ENCODE measurements at places on chromosomes 7 and 10. TPM values are rescaled to one million over a fixed set of nuclear protein-coding genes. Genes with fewer than 3 reads are reported as not detected.
A peak's percentile ranks its signal among the peaks of the same experiment; 100 is the strongest.

GRCh38 chr10:124665091-124665490 is 79.1 kb downstream of the FAM53B start:
- H3K36me3 ChIP-seq: peaks cover 8% of the 10 kb centered on the region
- DNase-seq: no peak
- no peak overlapping the region for H3K27ac ChIP-seq

DNA sequence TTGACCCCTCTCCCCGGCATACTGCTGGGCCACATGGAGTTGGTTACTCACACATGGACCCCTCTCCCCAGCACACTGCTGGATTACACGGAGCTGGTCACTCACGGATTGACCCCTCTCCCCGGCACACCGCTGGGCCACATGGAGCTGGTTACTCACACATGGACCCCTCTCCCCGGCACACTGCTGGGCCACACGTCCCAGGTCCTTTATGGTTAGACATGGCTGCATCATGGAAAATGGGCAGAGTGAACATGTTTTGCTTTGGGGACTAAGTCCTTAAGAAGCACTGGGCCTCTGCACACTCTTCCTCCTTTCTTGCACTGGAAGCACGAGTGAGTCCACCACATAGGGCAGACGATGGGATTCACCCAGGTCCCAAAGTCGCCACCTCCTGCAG is 102.1 kb upstream of the SHH start:
- DNase-seq: no peak
- H3K4me3 ChIP-seq: no peak overlapping the region
- H3K36me3 ChIP-seq: no peaks in the 10 kb centered on the region
- H3K27me3 ChIP-seq: no peaks in the 10 kb centered on the region
- H3K4me1 ChIP-seq: peaks cover 25% of the 10 kb centered on the region

DNA sequence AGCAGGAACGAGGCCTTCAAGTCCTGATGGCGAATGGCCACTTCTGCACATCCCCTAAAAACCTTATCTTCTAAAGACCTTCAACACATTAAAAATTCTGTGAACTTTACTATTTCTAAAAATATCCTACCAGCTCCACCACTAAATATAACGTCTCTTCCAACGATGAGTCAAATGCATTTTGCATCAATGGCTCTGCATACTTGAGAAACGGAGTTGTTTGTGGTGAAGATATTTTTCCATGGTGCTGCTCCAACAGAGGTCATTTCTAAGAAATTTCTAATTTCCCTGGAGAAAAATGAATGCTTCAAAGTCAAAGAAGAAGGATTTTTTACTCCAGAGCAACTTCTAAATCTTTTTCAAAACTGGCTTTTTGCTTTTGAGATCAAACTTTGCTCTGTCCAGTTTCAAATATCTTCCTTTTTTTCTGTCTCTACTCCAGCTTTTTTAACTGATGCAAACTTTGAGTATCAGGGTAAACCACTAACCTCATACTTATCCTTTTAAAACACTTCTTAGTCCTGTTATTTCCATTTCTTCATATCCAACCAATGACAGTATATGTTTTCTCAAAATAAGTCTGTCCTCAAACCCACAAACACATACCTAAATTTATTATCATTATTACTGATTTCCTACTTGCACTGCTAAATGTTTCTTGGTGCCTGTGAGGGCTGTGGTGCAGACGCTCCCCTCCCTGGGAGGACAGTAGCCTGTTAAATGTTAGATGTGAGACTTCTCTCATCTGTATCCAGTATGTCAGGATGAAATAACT is 258.1 kb downstream of the KLF6 start:
- no peak overlapping the region for H3K4me3 ChIP-seq
- H3K27ac ChIP-seq: peak overlapping the region; percentile 64
- H3K27me3 ChIP-seq: no peaks in the 10 kb centered on the region

GRCh38 chr10:87837445-87837844 is 19.4 kb upstream of the ATAD1 start:
- H3K36me3 ChIP-seq: no peaks in the 10 kb centered on the region
- H3K4me3 ChIP-seq: no peak overlapping the region
- no peaks in the 10 kb centered on the region for H3K4me1 ChIP-seq
- no peak overlapping the region for H3K27ac ChIP-seq

- DNase-seq: no peak
- H3K36me3 ChIP-seq: no peaks in the 10 kb centered on the region
- H3K4me1 ChIP-seq: peaks cover 8% of the 10 kb centered on the region
- H3K27ac ChIP-seq: no peak overlapping the region
Measured at GRCh38 chr10:34156781-34157425, 658.2 kb downstream of the PARD3 start.

DNA sequence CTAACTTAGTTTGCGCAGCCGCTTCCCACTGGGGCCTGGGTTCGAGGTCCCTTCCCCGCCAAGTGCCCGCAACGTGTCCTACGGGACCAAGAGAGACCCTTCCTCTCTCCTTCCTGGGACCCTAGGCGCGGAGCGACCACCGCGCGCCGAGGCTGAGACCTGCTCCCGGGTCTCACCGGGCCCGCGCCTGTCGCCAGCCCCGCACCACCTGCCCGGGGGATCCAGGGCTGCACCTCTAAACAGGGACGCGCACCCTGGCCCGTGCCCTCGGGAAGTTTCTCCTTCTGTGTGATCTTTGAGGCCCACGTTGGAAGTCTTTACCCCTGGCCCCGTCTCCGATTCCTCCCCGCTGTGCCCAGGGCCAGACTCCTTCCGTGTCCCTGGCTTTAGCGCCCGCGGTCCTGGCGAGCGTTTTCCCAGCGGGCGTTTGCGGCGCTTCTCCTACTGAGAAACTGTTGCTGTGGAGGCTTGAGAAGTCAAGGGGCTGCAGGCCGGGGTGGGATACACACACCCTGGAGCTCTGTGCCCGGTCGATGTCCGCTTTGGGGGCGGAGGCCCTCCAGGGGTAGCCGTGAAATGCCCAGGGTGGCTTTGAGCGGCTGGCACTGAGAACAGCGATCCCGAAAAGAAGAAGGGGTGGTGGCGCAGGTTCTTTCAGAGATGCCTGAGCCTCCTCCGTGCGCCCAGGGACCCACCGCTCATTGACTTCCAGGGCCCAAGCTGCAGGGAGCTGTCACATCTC is 575 bp downstream of the PLPP4 start:
- no peak overlapping the region for H3K27ac ChIP-seq
- peak overlapping the region; percentile 64 for H3K4me3 ChIP-seq
- no peaks in the 10 kb centered on the region for H3K36me3 ChIP-seq
- H3K4me1 ChIP-seq: peaks cover 21% of the 10 kb centered on the region
- peak; percentile 62 for DNase-seq
- H3K27me3 ChIP-seq: peaks cover 14% of the 10 kb centered on the region

DNA sequence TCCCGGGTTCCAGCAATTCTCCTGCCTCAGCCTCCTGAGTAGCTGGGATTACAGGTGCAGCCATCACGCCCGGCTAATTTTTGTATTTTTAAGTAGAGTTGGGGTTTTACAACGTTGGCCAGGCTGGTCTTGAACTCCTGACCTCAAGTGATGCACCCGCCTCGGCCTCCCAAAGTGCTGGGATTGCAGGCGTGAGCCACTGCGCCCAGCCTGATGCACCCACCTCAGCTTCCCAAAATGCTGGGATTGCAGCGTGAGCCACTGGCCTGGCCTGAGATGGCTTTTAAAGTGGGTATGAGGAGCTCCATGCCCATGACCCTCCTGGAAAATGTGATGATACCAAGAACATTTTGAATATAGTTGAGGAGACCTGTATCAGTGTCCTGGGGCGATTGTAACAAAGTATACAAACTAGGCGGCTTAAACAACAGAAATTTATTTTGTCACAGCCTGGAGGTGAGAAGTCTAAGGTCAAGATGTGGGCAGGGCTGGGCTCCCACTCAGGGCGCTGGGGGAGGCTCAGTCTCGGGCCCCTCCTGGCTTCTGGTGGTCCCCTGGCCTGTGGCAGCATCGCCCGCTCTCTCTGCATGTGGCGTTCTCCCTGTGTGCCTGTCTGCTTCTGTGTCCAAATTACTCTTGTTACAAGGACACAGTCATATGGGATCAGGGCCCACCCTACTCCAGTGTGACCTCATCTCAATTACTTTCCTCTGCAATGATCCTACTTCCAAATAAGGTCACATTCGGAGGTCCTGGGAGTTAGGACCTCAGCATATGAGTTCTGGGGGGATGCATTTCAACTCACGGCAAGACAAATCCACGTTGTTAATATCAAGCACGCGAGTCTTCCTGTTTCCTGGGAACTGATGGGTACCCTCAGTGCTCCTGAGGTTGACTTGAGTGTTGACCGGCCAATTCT is 108.8 kb downstream of the ACTR3B start:
- H3K36me3 ChIP-seq: no peaks in the 10 kb centered on the region
- no peak overlapping the region for H3K4me3 ChIP-seq
- no peaks in the 10 kb centered on the region for H3K27me3 ChIP-seq
- H3K4me1 ChIP-seq: no peaks in the 10 kb centered on the region
- DNase-seq: no peak

DNA sequence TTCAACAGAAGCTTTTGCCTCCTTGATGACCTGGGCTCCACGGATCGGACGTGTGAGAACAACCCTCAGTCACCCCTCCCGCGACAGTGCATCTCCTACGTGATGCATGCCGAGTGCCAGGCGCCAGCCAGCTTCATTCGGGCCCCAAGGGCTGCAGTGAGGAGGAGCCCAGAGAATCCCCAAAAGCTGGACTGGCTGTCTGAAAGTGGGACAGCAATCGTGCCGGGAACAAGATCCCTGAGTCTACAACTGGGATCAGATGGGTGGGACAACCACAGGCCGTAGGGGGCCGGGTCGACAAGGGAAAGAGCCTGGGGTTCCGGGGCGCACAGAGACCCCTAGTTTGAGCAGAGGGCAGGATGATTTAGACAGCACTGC is 27.2 kb downstream of the EBF3 start:
- no peak for DNase-seq
- H3K4me1 ChIP-seq: peaks cover 6% of the 10 kb centered on the region
- H3K36me3 ChIP-seq: no peaks in the 10 kb centered on the region
- peaks cover 19% of the 10 kb centered on the region for H3K27me3 ChIP-seq
- H3K27ac ChIP-seq: no peak overlapping the region
- H3K4me3 ChIP-seq: no peak overlapping the region

DNA sequence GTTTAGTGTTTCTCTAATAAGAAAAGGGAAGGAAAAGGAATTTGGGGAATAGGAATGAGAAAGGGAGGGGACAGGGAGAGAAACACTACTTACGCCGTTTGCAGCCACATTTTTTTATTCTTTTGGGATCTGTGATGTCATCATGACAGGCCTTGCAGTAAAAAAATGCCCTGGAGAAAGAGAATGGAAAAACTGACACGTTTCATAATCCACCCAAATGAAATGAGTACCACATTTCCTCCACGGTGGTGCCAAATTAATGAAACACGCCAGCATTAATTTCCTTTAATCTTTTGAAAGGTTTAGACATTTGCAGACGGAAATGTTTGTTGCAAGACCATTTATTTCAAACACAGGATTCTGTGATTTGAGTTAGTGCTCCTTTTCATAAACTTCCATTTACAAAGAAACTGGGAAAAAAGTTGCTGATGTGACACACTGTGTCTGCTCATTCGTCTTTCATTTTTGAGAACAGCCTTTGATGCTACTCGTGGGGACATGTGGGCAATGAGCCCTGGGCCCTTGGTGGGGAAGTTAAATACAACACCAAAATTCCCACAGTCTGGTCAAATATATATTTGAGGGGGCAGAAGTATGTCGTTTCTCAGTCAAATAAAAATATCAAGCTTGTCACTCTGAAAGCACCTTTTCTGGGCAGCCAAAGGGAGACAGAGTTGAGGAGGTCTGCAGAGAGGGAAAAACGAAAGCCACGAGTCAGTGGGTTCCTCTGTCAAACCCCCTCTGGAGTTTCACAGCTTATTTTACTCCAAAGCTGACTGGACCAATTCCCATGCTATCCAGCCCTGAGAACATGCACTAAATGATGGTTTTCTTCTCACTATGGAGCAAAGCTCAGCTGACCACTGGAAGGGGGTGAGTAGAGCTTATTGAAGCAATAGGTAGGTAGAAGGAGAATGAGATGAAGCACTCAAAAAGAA is 625.5 kb downstream of the KCNMA1 start:
- no peaks in the 10 kb centered on the region for H3K27me3 ChIP-seq
- H3K27ac ChIP-seq: peak overlapping the region; percentile 65
- DNase-seq: no peak

DNA sequence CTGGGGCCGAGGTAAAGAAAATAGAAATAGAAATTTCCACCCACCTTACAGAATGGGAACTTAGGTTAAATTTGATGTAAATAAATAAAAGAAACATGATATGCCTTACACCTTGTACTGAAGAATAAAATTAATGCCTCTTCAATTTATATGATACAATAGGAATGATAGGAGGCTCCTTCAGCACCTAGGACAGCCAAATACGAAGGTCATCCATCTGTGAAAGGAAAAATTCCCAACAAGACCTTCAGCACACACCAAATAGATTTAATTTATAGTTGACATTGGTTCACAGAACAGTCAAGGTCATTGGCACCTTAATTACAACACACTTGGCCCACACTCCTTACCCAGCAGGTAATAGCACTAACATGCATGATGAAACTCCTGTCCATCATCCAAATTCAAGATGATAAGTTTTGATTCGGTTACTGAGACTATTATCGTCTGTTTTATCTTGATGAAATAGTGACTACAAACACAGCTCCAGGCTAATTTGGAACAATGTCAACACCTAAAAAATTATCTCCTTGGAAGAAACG is 250.9 kb downstream of the SNX13 start:
- H3K36me3 ChIP-seq: no peaks in the 10 kb centered on the region
- H3K27ac ChIP-seq: no peak overlapping the region
- H3K4me3 ChIP-seq: no peak overlapping the region
- H3K27me3 ChIP-seq: no peaks in the 10 kb centered on the region

DNA sequence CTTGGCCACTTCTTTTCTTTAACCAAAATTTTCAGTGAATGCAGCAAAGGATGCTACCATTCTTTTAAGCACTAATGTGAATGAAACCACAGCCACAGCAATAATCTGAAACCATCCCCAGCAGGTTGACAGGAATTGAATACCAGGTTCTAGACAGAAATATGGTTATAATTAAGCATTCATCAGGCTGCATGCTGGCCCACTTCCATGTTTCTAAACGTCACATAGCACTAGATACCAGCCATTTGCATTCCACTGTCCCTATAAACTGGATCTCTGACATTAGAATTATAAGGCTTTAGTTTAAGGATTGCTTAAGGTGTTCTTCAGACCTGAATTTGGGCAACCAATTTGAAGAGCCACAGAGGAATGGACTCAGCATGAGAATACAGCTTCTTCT is 340.8 kb upstream of the KLF6 start:
- no peaks in the 10 kb centered on the region for H3K36me3 ChIP-seq
- H3K27ac ChIP-seq: no peak overlapping the region
- no peak overlapping the region for H3K4me3 ChIP-seq
- DNase-seq: no peak

Gene KCP
- 0.29 TPM for total RNA-seq

Gene NKX6-2
- not detected for total RNA-seq

Gene RAB19
- total RNA-seq: not detected

Gene GPR26
- not detected for total RNA-seq

Gene PRKRIP1
- 21.6 TPM for total RNA-seq

Gene PPP1R17
- total RNA-seq: not detected

Gene ZNF365
- total RNA-seq: 2.0 TPM

Gene TEX47
- not detected for total RNA-seq

Gene CALHM3
- total RNA-seq: not detected

Gene NEUROG3
- not detected for total RNA-seq

Gene IL2RA
- 0.39 TPM for total RNA-seq

Gene IGFBP1
- not detected for total RNA-seq

Gene OR2A1
- total RNA-seq: 0.17 TPM
